ENCODE measurements at places on chromosomes 3 and 15.

DNA sequence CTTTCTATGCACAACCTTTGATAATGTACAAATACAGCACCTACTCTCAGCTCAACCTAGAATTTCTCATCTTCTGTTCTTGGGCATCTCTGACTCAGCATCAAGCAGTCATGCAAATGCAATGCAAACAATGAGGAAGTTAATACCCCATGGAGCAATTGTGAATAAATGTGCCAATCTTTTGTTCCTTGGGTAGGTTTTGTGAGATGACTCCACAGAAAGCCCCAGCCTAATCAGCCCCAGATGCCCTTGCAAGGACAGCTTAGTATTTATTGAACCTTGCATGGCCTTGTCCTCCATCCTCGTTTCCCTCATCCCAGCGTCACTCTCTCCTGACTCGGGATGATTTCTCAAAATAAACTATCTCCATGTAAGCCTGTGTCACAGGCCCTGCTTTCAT lies 494.7 kb upstream of the NECTIN3 start:
- DNase-seq, result no peak

- DNase-seq, result no peak
These were observed 108.5 kb upstream of the CMC1 start for GRCh38 chr3:28132941-28133340.

DNA sequence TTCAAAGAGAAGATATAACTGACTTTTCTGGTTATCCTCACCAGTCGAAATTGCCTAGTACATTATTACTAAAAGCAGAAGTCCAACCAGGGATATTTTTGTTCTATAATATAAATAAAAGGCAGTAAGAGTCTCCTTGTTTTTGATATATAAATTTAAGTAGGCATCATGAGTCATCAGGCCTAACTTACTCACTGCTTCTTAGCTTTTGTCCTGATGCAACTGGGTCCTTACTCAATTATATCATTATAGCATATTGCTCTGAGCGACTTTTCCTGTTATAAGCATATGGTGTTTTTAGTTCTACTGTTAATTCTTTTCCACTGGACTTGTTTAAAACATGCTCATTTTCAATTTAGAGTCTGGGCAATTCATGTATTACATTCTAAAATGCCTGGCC lies 910.1 kb downstream of the MCTP2 start:
- no peak for DNase-seq

DNA sequence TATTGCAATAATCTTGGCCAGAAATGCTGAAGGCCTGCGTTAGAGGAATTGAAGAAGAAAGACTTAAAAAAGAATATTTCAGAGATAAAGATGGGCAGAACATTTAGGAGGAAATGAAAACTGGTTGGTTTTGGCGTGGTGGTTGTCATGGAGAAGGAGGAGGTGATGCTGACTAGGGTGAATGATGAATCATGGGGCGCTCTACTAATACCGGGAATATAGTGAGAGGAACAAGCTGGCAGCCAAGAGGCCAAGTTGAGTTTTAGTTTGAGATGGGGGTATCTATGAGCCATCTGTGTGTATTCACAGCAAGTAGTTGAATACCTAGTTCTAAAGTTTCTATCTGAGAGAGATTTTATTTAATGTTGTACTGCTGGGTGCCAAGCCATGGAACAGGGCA lies 6.8 kb upstream of the GAP43 start:
- peak; percentile 38 for DNase-seq

DNA sequence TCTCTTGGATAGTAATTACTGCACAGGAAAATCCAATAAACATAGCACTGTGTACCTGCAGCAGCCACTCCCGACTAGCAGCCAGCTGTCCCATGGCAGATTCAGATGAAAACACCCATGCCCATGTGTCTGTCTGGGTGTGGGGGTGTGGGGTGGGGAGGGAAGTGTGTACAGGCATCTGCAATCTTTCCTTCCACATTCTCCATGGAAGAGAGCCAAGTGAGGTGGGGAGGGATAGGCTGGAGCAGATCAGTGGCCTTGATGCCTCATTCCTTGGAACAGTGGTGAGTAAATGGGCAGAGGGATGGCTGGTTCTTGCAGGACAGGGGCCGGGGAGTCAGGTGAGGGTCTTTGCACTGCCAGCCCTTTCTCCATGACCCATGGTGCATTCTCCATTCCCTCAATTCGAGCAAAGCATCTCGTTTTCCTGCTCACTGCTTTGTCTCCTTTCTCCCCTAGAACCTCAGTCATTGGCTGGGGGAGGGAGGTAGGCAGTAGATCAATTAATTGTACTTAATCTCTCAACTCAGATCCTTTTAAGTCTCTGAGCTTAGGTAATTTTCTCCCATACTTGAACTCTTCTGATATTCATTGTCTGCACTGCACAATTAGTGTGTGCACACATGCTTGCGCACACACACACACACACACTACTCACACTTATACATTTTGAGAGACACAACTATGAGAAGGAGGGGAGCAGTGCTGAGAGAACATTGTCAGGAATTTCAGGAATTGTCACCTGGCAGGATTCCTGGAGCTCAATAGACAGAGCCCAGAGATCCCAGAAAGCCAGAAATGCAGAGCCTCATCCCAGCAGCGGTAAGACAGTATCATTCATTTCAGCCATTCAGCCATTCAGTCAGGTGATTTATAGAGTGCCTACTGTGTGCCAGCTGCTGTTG lies 31.9 kb downstream of the PDIA5 start:
- DNase-seq, result no peak

DNA sequence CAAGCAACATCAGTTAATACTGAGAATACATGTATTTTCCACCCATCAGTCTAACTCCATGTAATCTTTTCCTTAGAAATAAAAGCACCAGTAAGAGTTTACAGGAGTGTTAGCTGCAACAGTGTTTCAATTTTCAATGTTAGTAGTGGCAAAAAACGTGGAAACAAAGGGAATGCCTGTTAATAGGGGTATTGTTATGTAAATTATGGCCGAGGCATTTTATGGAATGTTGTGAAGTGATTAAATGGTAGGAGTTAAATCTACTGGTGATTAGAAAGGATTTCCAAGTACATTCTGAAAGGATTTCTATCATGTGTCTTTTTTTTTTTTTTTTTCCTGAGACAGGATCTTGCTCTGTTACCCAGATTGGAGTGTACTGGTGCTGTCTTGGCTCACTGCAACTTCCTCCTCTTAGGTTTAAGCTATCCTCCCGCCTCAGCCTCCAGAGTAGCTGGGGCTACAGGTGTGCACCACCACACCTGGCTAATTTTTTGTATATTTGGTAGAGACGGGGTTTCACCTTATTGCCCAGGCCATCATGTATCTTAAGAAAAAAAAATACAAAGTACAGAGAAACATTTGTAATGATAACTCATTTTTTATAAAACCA lies 6.6 kb downstream of the ATP6V1A start:
- DNase-seq, result no peak

DNA sequence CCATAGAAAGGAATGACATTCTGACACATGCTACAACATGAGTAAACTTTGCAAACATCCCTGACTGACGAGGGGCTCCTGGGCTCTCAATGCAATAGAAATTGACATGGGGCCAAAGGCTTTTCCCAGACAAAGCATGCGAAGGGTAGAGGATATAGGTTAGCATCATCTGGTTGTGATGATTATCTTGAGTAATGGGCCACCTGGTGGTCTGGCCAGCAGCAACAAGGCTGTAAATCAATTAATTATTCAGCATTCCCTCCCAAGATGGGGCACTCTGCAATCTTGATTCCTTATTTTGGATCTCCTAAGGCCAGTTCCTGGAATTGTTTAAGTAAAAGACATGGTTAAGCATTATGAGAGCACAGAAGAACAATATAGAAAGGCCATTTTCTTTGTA lies 99.2 kb downstream of the AGBL1 start:
- no peak for DNase-seq

- DNase-seq, result no peak
These were observed 106.6 kb upstream of the PTPRG start for GRCh38 chr3:61454801-61455200.

DNA sequence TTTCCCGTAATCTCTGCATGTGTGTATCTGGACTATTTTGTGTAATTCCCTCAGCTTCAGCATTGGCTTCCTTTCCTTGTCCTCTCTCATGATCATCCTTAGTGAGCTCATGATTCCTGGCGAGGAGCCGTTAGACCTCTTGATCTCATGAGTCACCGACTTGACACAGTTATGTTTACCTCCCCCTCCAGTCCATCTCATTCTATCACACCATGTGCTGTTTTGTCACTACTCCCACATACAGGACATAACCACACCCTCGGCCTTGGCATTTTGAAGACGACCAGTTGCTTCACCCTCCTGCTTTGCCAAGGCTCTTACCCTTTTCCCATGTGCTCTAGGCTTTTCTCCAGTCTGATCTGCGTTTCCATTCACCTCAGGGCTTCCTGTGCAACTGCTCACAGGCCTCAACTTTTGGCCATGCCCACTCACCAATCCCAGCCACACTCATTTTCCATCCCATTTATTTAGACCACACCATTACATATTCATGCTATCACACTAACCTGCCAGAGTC lies 41.5 kb downstream of the CP start:
- DNase-seq, result no peak

- no peak for DNase-seq
These were observed 259.1 kb downstream of the PTPRG start for GRCh38 chr3:61820306-61820992.

DNA sequence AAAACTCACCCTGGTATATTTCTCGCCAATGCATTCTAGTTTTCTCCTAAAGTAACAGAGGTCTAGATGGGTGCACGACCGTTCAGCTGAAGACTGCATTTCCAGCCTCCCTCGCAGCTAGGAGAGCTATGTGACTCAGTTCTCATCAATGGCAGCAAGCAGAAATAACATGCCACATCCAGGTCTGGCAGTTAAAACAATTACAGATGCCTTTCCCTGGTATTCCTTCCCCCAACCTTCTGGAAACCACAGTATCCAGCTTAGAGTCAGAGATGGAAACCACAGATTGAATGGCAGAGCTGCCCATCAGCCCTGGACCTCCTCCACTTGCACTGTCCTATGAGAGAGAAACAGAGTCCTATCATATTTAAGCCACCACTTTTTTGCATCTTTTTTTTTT lies 4.8 kb downstream of the HAPLN3 start:
- DNase-seq, result no peak

Measured in stimulated activated CD8-positive, alpha-beta memory T cell treated with anti-CD3 and anti-CD28 coated beads, Interleukin-7, amount 100 ng/mL, for 48 hours (primary cell).